ENCODE measurements at places on chromosomes 2 and 18. TPM values are rescaled to one million over a fixed set of nuclear protein-coding genes. Genes with fewer than 3 reads are reported as not detected.

The TACR1 gene
- not detected for total RNA-seq

The IL1A gene
- total RNA-seq = not detected

The TEKT4 gene
- total RNA-seq = not detected

The CKAP2L gene
- 59.3 TPM for total RNA-seq

The KCNE4 gene
- total RNA-seq = not detected

The CD8B2 gene
- total RNA-seq = 3.6 TPM

GRCh38 chr2:100809506-100809905, 10.4 kb upstream of the NPAS2 start:
- no peaks in the 10 kb centered on the region for H3K36me3 ChIP-seq
- no peak overlapping the region for H3K4me3 ChIP-seq
- peaks cover 29% of the 10 kb centered on the region for H3K4me1 ChIP-seq
- DNase-seq = no peak
- H3K27ac ChIP-seq = no peak overlapping the region

GRCh38 chr2:229719926-229720647, 5.7 kb upstream of the DNER start:
- H3K27ac ChIP-seq = no peak overlapping the region
- H3K27me3 ChIP-seq = peaks cover 37% of the 10 kb centered on the region
- H3K36me3 ChIP-seq = no peaks in the 10 kb centered on the region
- no peak for DNase-seq
- H3K4me1 ChIP-seq = peaks cover 9% of the 10 kb centered on the region

DNA sequence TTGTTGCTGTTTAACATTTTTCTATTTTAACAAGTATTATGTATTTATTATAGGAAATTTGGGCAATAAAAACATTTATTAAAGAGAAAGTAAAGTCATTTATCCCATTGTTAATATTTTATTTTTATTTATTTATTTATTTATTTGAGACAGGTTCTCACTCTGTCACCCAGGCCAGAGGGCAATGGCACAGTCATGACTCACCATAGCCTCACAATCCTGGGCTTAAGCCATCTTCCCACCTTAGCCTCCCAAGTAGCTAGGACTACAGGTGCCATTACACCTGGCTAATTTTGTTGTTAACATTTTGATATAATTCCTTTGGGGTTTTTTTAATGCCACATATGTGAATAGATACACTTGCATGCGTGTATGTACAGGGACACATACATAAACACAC, 165.9 kb upstream of the STON1 start:
- no peak overlapping the region for H3K4me3 ChIP-seq
- H3K36me3 ChIP-seq = peaks cover 57% of the 10 kb centered on the region
- H3K27ac ChIP-seq = no peak overlapping the region
- no peak for DNase-seq
- H3K27me3 ChIP-seq = no peaks in the 10 kb centered on the region
- H3K4me1 ChIP-seq = peaks cover 18% of the 10 kb centered on the region

GRCh38 chr2:80429251-80429650, 124.7 kb upstream of the LRRTM1 start:
- H3K4me3 ChIP-seq = no peak overlapping the region
- DNase-seq = no peak
- no peak overlapping the region for H3K27ac ChIP-seq
- no peaks in the 10 kb centered on the region for H3K27me3 ChIP-seq
- no peaks in the 10 kb centered on the region for H3K36me3 ChIP-seq

GRCh38 chr2:62506421-62506750, 391 bp upstream of the TMEM17 start:
- no peak for DNase-seq
- H3K27me3 ChIP-seq = peaks cover 25% of the 10 kb centered on the region
- peak overlapping the region; percentile 76 for H3K4me3 ChIP-seq
- H3K27ac ChIP-seq = no peak overlapping the region
- no peaks in the 10 kb centered on the region for H3K36me3 ChIP-seq

DNA sequence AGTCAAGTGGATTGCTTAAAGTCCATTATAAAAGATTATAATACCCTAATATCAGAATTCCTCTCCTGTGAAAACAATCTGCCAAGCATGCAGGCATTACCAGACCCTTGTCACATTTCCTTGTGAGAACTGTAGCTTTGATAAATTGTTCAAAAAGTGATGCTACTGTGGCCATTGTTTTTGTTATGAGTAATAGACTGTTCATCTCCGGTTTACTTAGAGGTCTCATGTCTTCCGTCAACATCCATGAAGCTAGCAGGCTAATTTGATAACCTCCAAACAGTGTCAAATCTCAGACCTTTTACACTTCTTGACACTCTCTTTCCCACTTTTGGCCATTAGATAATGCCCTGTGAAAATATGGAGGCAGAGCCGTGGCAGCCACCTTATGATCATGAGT, 342.7 kb downstream of the CPS1 start:
- H3K27ac ChIP-seq = no peak overlapping the region
- no peak for DNase-seq
- no peaks in the 10 kb centered on the region for H3K36me3 ChIP-seq

- H3K27me3 ChIP-seq = no peaks in the 10 kb centered on the region
- peak overlapping the region; percentile 66 for H3K4me3 ChIP-seq
- peak overlapping the region; percentile 84 for H3K27ac ChIP-seq
- peaks cover 9% of the 10 kb centered on the region for H3K36me3 ChIP-seq
- peak; percentile 60 for DNase-seq
Measured at GRCh38 chr2:25851740-25852503, 26.4 kb downstream of the ASXL2 start.

Data from activated CD8-positive, alpha-beta T cell treated with anti-CD3 and anti-CD28 coated beads, Interleukin-2, amount 10 ng/mL, durations not matched to agents 7 days and 5 days (primary cell).